ENCODE measurements at places on chromosomes 2 and 18.

DNA sequence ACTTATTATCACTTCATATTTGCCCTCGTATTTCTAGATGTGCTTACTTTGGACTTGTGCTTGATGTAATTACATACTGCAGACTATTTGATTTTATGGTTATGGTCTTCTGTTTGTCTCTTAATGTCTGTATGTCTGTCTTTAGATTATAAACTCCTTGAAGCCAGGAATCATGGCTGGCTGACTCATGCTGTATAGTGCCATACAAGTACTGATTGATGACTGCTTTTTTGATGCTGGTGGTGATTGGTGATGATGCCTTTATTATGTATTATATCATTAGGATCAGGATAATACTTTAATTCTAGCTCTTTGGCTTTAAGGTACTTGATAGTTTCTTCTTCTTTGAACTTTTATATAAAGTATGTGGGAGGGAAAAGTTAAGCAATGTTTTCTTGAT lies 17.3 kb downstream of the SMCHD1 start:
- DNase-seq, result no peak

GRCh38 chr2:61055557-61055956 lies 10.1 kb upstream of the SANBR start:
- no peak for DNase-seq

DNA sequence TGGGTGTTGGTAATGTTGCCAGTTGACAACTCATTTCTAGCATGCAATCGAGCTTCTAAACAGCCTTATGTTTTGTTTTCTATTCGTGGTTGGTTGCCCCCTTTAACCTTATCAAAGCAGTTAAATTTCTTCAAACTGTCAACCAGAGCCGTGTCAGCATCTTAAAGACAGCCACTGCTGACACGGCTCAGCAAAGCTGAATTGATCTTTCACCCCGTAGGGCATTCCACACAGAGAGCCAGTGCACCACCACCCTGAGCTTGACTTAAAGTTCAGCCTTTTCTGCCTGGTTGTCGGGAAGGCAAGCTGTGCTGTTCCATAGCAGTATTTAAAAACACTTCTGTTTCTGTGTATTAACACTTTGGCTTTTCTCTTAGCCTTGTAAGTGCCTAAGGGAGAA lies 355.0 kb upstream of the CHST9 start:
- no peak for DNase-seq

- DNase-seq, result no peak
Measured at GRCh38 chr2:46230677-46231425, 66.4 kb upstream of the EPAS1 start.

DNA sequence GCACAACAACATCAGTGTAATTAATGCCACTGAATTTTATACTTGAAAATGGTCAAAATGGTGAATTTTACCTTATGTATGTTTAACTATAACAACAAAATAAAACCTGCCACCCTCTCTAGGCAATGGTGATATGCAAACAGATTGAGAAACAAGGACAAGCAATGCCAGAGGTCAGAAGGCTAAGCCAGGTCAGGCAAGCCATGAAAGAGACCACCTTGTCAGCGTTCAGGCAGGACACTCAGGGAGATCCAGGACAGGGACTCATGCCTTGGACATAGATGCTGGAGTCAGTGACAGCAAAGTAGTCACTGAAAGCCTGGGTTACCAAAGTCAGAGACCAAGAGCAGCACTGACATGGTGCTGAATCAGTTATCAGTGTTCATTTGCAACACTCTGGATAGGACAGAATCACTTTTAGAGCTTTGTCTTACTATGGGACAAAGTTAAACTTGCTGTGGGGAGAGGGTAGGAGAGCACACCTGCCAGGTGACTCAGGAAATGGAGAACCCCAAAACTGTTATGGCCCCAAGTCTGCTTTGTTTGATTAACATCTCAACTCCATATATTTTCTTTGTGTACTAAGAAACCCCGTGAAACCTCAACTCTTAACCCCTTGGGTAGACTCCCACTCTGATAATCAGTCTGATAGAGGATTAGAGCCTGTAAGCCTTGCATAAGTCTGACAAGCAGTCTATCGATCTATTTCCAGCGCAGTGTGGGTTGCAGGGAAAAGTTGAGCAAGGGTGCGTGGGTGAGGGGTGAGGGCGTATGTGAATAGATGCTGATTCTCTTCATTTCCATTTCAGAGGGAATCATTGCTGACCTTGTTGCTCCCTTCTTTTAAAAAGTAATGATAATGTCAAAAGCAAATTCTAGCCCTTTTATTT lies 48.7 kb upstream of the ZNF385B start:
- DNase-seq, result no peak

DNA sequence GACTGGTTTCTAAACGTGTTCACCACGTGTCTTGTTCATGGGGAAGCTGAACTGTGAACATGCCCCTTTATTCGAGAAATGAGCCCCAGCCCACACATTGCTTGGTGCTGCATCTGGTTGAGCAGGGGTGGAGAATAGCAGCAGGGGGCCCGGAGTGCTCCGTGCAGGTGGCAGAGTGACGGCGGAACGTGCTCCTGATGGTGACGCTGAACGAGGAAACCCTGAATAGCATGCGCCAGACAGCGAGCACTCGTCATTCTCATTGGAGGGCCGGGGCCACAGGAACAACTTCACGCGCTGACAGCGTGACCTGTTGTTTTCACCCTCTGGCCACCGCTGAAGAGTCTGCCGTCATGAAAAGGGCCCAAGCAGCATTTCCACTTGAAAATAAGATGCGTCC lies 125.8 kb upstream of the TPO start:
- no peak for DNase-seq

DNA sequence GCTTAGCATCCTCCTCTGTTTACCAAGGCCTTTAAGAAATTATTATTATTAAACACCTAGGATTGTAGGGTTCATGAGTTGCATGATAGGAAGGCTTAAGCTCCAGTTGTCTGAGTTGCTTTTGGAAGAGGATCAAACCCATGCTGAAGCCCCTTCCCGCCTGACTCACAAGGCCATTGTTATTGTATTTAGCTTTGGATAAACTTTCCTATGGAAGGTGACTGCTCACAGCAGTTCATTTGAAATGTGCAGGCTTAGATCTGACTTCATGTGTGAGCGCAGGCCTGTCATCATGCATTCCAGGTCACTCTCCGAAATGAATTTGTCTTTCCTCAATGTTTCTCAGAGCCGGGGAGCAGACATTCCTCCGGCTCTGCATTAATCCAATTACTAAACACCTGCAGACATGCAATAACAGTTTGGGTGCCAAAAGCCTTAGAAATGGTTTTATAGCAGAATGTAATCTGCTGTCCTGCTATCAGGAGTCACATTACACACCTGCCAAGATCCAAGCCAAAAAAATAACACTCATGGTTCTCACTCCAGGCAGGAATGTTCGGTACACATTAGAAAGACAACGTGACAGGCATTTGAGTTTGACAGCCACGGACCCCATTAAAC lies 119.9 kb downstream of the OSR1 start:
- DNase-seq, result no peak

- peak; percentile 72 for DNase-seq
Measured at GRCh38 chr2:131682122-131682944, 154.6 kb downstream of the CCDC74A start.

DNA sequence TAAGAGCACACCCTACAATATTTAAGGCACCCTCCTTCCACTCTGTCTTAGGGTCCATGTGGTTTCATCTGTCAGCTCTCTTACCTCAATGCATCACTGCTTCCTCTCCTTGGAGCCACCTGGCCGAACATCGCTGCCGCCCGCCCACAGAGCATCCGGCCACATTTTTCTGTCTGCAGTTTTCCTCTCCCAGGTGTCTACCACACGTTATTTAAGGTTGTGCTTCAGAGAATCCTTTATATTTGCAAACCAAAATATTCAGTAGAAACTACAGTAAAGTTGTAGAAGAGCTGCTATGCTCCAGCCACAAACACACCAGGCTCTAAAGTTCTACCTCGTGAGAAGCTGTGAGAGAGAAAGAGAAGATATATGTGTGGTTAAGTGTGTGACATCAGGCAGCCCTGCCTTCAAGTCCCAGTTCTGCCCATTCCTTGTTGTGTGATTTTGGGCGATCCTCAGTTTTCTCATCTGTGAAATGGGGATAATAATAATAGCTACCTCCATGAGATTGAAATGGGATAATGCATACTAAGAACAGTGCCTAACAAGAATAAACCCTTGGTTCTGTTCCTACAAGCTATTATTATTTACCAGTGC lies 4.9 kb upstream of the STK17B start:
- DNase-seq, result no peak

- DNase-seq, result no peak
Measured at GRCh38 chr2:8478471-8478793, 203.4 kb upstream of the ID2 start.

- no peak for DNase-seq
Measured at GRCh38 chr2:192126426-192126825, 68.3 kb downstream of the TMEFF2 start.

All from hypothalamus (tissue), 51 donors.